ENCODE measurements at places on chromosomes 1 and 21. TPM values are rescaled to one million over a fixed set of nuclear protein-coding genes. Genes with fewer than 3 reads are reported as not detected.

The ARHGAP29 gene
- total RNA-seq, result 66.5 TPM

The IGFN1 gene
- 0.81 TPM for total RNA-seq

The AGRN gene
- 135 TPM for total RNA-seq

The ZNF683 gene
- total RNA-seq, result 1.1 TPM

The IL12RB2 gene
- 0.87 TPM for total RNA-seq

The UBXN10 gene
- 0.87 TPM for total RNA-seq

The SEMA6C gene
- total RNA-seq, result 6.7 TPM

The AKR7A3 gene
- total RNA-seq, result 0.43 TPM

The ACTL8 gene
- total RNA-seq, result not detected

The LRRC8D gene
- total RNA-seq, result 17.0 TPM

The MATN1 gene
- not detected for total RNA-seq

The TRNAU1AP gene
- total RNA-seq, result 24.5 TPM

Data from upper lobe of right lung (tissue), 1 donor.